ENCODE measurements at places on chromosomes 6 and 20. TPM values are rescaled to one million over a fixed set of nuclear protein-coding genes. Genes with fewer than 3 reads are reported as not detected.

DNA sequence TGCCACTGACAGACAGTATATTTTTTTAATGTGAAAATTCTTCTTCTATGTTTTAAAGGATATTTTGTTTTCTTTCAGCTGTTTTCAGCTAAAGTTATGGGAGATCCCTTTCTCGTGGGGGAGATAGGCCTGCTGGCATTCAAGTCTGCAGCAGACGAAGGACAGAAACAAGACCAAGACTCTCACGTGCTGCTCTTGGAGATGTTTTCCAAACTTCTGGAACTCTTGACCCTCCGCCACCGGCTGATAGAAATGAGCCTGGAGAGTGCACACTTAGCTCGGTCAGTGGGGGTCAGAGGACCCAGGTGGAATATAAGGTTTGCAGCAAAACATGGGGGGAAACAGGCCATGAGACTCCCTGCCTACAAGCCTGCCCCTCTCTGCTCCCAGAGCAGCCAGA, 120.5 kb downstream of the CD164 start:
- DNase-seq = no peak

DNA sequence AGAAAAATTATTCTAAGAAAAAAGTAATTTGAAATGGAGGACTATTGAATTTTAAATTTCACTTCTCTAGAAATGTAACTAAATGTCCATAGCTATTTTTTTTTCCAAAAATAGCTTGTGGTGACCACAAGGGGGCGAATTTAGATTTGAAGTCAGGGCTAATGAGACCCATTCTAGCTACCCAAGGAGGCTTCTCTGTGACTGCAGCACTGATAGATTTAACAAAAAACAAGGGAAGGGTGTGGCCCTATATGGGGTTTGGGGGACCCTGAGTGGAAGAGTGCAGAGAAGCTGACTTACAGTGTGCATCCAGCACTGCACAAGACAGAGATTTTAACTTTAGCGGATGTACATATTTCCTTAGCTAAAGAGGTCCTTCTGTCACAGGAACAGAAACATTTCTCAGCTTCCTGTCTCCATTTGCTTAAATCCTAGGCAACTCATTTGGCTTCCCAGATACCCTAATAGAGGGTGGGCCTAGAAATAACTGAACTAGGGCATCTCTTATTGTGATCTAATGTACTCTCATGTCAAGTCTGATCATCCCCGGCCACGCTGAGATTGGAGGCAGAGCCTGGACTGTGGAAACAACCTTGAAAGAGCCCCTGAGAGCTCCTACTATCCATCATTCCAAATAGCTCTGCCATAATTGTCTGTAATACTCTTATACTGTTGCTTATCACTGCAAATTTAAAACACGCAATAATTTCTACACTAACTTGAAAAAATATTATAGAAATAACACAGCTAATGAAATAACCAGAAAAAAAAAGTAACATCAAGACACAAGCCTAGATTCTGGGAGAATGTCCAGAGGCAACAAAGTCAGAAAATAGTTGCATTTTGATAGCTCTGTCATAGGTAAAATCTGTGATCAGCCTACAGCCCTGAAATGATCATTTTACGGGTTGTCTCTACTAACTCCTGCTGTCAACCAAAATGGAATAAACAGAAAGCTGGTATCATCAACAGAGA, 93.6 kb downstream of the SNAP91 start:
- no peak for DNase-seq

DNA sequence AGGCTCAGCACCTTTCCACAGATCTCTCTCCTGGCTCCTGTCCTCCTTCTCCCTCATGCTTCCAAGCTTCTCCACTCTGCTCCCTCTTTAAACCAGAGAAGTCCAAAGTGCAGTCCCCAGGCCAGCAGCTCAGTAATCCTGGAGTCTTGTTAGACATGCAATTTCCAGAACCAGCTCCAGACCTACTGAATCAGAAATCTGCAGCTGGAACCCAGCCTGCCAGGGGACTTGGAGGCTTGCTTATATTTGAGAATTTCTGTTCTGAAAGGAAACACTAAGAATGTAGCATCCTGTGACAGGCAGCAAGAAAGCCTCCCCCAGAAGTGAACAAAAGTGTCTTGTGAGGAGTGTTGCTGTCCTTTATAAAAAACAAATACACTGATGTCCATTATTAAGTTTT, 438.1 kb downstream of the BCKDHB start:
- DNase-seq = no peak

- peak; percentile 69 for DNase-seq
These were observed 115.7 kb downstream of the AIG1 start for GRCh38 chr6:143176090-143177021.

CLDN20 gene
- total RNA-seq = not detected

DNA sequence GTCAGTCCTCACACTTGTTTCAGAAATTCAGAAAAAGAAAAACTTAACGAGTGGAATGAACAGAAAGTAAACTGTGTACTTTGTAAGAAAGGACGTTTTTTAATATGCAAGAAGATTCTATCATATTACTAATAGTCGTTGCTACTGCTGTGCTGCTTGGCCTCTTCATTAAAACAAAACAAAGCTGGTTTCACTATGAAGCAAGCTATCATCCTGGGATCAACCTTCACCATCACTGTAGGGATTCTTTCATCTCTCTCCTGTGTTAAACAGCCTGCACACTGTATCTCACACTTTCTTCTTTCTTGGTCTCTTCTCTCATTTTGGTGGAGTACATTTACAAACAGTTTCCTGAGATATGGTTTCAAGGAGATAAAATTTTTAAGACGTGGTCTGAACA, 284.2 kb downstream of the BTBD9 start:
- no peak for DNase-seq

- no peak for DNase-seq
These were observed 82.8 kb downstream of the SLC23A2 start for GRCh38 chr20:4918473-4918872.

- peak; percentile 71 for DNase-seq
These were observed 518 bp downstream of the PEX6 start for GRCh38 chr6:42978487-42978838.

DNA sequence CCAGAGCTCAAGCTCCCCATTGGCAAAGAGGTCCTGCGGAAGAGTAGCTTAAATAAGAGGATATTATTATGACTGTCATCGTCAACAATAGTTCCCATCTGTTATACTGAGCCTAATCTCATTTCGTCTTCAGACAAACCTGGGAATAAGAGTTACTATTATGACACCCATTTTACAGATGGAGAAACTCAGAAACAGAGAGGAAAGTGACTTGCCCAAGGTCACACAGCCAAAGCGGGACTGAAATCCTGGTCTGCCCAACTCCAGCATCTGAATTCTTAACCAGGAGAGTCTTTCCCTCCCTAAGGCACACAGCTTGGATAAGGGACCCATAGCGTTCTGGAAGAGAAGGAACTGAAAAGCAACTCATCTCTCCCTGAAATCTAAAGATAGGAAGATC, 23.4 kb downstream of the PTGIS start:
- no peak for DNase-seq

DNA sequence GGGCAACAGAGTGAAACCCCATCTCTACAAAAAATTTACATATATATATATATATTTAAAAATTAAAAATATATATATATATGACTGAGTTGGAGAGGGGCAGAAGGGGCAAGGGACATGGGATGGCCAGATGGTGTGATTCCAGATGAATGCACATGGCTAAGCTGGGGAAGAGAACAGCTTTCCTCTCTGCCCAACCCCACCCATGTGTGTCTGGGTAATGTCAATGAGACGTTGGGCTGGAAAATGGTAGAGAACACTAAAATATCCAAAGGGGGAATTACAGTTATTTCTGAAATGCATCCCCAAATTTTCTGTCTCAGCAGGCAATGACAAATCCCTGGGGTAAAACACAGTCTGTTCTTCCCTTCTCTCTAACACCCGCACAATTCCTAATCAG, 31.2 kb upstream of the CCND3 start:
- DNase-seq = no peak

TGM3 gene
- not detected for total RNA-seq

DNA sequence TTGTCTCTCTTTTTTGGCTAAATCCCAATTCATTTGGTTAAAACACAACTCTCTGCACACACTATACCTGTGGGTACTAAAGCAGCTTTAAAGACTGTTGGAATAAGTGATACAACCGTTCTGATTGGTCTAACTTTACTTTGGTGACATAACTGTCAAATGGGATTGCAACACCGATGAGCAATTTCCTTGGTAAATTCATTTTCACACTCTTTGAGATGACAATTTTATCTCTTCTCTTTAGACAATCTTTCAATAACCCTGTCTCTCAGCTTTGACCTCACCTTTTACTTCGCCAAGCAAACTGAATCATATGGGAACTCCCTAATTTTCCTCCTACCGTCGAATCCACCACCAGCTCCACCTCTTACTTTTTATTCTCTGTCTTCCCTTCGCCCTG, 60.8 kb downstream of the ECT2L start:
- no peak for DNase-seq

DNA sequence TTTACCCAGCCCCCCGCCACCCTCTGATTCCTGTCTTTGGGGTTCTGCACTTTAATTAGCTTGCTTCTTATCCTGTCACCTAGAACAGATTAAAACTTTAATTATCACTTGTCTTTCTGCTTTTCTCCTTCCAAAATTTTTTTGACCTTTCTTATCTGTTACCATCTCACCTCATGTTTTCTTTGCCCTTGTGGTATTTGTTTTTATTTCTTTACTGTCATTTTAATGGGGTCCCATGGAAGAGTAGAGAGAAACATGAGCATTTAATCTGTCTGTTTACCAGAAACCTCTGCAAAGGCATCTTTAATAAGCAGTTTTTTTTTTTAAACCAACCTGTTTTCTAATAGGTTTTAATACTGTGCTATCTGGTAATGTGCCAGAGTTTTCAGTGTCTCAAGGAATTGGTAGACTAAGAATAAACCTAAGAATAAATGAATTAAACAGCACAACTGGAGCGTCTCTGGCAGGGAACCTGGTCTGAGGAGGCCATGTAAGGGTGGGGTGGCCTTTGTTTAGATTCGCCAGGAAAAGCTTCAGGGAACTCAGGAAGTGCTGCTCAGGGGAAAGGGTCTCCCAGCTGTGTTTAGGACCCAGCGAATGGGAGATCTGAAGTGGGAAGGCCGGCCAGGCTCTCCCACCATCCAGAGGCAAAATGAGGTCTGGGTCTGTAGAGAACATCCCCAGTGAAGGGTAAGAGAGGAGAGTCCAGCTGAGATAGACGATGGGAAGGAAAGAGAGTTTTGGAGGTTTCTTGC, 69.8 kb downstream of the ARID1B start:
- no peak for DNase-seq

- DNase-seq = no peak
These were observed 18.1 kb downstream of the ADGRB3 start for GRCh38 chr6:68653074-68653705.

DNA sequence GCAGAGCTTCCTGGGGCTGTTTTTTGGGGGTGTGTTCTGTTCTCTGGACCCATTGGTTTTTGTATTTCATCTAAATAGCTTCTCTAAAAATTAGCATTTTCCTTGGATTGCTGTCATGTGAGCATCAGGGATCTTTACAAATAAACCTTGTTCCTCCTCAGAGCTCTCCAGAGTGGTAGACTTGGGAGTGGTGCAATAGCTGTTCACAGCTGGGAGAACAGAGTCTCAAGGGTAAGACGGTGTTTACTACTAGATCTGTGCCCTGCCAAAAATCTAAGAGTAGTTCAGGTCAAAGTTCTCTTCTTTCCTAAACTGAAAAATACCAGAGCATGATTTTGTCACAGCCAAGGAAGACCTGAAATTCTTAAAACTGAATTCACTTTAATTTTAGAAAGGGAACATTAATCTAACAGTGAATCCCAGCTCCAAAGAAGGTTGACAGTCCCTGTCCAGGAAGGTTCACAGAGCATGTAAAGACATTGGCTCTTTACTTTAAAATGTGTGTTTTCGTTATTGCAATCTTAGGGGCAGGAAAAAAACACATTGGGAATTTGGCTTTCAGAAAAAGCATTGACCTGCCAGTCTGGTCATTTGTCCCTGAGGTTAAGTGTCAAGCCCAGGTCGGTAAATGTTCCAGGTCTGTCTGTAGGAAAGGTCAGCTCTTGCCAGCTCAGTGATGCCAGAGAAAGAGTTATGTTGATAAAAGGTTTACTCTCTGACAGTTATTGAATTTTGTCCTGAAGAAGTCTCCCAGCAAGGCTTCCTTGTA, 43.3 kb downstream of the VAPB start:
- DNase-seq = no peak

C6orf15 gene
- total RNA-seq = not detected

GRCh38 chr6:84317463-84317862, 90.0 kb upstream of the CEP162 start:
- no peak for DNase-seq

DNA sequence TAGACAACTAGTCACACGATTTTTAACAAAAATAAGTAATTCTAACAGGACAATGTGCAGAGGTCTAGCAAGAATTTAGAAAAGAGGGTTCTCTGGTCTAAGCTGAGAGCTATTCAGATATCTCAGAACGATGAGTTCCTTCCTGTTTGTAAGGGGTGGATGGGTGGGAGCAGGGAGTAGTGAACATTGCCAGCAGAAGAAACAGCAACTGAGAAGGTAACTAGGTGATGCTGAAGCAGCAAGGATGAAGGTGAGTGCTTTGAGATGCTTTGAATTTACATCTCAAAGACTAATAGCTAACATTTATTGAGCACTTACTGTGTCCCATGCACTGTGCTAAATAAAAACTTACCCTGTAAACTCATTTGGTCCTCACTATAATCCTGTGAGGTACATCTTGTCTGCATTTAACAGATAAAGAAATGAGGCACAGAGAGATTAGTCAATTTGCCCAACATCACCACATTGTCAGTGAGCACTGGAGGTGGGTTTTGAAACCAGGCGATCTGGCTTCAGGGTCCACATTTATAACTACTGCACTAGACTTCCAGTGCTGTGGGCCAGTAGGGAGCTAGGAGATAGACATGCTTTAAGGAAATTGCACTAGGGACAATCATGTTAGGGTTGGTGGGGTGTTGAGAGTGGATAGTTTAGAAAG, 15.7 kb downstream of the BRD2 start:
- DNase-seq = no peak

- DNase-seq = no peak
These were observed 261.0 kb upstream of the RIN2 start for GRCh38 chr20:19497064-19497463.

AKAP7 gene
- total RNA-seq = 16.9 TPM

GRCh38 chr6:95364016-95364604, 213.2 kb upstream of the MANEA start:
- no peak for DNase-seq

SNX21 gene
- total RNA-seq = 16.8 TPM

C20orf144 gene
- total RNA-seq = 0.23 TPM

DNA sequence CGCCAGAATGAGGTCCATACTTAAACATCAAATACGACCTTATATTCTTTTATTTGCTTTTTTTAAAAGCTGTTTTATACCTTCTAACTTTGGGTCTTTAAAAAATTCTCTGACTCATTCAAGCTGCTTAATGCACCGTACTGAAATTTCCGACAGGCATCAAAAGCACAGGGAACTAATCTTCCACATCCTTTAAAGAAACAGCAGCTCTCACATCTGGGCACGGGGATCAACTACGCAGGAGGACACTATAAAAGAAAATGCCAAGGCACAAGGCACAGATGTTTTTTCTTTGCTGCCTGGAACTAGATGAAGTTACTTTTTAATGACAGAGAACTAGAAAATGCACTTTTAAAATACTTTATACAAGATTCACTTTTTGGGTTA, 112.4 kb upstream of the ARG1 start:
- DNase-seq = no peak

SYNDIG1 gene
- 5.9 TPM for total RNA-seq

RCAN2 gene
- 8.1 TPM for total RNA-seq

TSPO2 gene
- not detected for total RNA-seq

GRCh38 chr20:34562641-34563040, 4.1 kb downstream of the MAP1LC3A start:
- DNase-seq = peak; percentile 56

- no peak for DNase-seq
These were observed 70.3 kb upstream of the NHSL1 start for GRCh38 chr6:138569554-138569953.

- DNase-seq = peak; percentile 82
These were observed at the start of gene UST for GRCh38 chr6:148746363-148747144. Gene UST (plus strand): TSS chr6:148747030. CDS start chr6:148747431, 401 bp downstream.

All from H1 (cell line).